Esophagus mucosa (tissue), 1 donor: ENCODE measurements at places on chromosomes 5 and 9. TPM values are rescaled to one million over a fixed set of nuclear protein-coding genes. Genes with fewer than 3 reads are reported as not detected.

GRCh38 chr5:15571081-15571480 lies 71.1 kb downstream of the FBXL7 start:
- no peak for ATAC-seq

- ATAC-seq: no peak
These were observed 316.1 kb downstream of the DMRT2 start for GRCh38 chr9:1366276-1366675.

DNA sequence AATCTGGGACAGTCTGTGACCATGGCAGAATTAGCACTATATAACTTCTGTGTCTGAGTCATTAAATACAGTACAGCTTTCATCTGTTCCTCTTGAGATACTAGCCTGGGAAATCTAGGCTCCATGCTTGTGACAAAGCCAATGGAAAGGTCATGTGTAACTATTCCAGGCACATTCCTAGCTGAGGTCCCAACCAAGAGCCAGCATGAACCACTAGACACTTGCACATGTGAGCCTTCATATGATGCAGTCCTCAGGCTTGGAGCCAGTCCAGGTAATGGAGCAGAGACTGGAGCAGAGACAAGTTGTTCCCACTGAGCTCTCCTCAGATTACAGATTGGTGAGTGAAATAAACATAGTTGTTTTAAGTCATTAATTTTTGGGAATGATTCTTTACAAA lies 412.4 kb upstream of the ZNF462 start:
- no peak for ATAC-seq

DNA sequence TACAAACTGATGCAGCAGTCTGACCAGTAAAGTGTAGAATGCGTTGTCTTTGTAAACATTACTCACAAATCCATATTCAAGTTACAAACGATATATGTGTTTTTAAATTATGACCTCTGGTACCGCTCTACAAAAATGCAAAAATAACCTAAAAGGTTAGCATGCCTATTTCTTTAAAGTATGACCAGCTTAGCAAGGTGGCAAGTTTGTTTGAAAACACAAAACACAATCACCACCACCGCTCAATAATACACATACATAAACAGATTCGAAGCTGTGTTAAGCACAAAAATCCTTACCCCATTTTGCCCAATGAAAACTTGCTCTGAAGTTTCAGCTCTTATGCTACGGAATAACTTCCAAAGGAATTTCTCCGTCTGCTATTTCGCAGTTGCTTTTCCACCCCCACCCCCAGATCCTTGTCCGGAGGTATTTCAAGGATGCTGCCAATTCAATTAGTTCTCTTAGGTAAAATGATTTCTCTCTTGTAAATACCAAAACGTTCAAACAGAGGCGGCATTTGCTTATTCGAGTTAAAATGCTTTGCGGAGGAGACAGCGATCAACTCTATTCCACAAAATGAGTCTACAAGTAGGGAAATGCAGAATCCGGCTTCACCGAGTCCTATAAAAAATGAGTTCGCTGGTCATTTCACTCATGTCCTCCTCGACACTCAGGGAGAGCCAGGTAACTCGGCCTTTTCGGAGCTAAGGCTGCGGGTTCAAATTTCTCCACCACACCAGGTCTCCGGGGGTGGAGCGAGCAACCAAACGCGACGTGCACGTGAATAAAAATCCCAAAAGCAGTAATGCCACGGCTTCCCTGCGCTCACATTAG lies 1.2 kb downstream of the HOMER1 start:
- no peak for ATAC-seq

DNA sequence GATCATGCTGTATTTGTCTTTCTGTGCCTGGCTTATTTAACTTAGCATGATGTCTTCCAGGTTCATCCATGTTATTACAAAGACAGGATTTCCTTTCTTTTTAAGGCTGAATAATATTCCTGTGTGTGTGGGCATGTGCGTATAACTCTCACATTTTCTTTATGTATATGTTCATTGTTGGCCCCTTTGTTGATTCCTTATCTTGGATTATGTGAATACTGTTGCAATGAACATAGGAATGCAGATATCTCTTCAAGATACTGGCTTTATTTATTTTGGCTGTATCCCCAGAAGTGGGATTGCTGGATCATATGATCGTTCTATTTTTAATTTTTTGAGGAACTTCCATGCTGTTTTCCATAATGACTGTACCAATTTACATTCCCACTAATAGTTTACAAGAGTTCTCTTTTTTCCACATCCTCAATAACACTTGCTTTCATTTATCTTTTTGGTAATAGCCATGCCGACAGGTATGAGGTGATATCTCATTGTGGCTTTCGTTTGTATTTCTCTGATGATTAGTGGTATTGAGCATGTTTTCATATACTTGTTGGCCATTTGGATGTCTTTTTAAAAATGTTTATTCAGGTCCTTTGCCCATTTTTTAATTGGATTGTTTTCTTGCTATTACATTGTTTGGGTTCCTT lies 38.0 kb downstream of the CREBRF start:
- ATAC-seq: no peak

ANKRD31 gene
- total RNA-seq: 0.32 TPM

DNA sequence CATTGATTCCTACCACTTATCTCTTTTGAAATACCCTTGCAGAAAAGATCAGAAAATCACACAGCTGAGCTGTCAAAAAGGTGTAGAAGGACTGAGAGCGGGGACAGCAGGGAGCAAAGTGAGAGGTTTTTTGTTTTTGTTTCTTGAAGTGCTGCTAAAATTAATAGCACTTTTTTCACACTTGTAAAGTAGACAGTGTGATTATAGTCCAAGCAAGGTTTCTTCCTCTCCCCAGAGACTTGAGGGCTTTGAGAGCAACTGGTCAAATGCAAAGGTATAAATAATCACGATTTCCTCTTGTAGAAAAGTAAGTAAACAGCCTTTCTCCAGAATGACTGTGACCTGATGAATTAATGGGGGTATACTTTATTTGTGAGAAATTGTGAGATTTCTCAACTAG lies 326.9 kb downstream of the ZNF608 start:
- no peak for ATAC-seq

OR1Q1 gene
- total RNA-seq: not detected

SPATA24 gene
- total RNA-seq: 3.7 TPM

CEP72 gene
- 8.2 TPM for total RNA-seq

DNA sequence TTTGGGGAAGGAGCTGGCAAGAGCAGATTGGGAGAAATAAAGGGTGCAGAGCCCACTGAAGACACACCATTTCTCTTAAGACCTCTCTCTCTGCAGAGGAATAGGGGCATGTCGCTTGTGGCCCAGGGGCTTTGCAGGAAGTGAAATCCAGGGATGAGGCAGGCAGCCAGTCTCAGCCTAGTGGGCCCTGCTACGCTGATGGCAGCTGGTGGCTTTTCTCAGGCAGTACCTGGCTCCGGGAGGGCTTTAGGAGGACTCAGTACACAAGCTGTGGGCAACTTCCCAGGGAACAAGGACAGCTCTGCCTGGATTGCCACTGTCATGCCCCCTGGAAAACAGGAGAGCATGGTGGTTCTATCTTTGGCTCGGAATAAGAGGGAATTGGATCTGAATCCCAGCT lies 76.2 kb upstream of the NEURL1B start:
- no peak for ATAC-seq

GRCh38 chr5:31854181-31855133 lies 215.5 kb downstream of the PDZD2 start:
- peak; percentile 57 for ATAC-seq

GRCh38 chr5:138275895-138276294 lies 1.5 kb upstream of the GFRA3 start:
- no peak for ATAC-seq

MEF2C gene
- total RNA-seq: 4.5 TPM

- peak; percentile 52 for ATAC-seq
These were observed 175.7 kb downstream of the MELK start for GRCh38 chr9:36748322-36748899.

- no peak for ATAC-seq
These were observed 2.1 kb downstream of the TTLL11 start for GRCh38 chr9:122090981-122091380.

DNA sequence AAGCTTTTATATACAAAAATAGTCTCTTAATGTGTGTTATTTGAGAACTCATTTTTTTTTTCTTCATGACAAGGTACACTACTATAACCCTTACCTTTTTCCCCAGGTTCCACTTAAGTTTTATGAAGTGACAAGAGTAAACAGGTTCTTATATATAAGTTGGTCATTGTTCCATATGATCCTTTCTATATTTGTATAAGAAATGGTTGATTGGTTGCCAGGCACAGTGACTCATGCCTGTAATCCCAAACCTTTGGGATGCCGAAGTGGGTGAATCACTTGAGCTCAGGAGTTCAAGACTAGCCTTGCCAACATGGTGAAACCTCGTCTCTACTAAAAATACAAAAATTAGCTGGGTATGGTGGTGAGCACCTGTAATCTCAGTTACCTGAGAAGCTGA lies 108.3 kb downstream of the PCSK1 start:
- ATAC-seq: peak; percentile 83

- peak; percentile 11 for ATAC-seq
These were observed 4.1 kb downstream of the RPL7A start for GRCh38 chr9:133351908-133352634.

LRRC19 gene
- 0.08 TPM for total RNA-seq

INSL6 gene
- total RNA-seq: not detected

DNA sequence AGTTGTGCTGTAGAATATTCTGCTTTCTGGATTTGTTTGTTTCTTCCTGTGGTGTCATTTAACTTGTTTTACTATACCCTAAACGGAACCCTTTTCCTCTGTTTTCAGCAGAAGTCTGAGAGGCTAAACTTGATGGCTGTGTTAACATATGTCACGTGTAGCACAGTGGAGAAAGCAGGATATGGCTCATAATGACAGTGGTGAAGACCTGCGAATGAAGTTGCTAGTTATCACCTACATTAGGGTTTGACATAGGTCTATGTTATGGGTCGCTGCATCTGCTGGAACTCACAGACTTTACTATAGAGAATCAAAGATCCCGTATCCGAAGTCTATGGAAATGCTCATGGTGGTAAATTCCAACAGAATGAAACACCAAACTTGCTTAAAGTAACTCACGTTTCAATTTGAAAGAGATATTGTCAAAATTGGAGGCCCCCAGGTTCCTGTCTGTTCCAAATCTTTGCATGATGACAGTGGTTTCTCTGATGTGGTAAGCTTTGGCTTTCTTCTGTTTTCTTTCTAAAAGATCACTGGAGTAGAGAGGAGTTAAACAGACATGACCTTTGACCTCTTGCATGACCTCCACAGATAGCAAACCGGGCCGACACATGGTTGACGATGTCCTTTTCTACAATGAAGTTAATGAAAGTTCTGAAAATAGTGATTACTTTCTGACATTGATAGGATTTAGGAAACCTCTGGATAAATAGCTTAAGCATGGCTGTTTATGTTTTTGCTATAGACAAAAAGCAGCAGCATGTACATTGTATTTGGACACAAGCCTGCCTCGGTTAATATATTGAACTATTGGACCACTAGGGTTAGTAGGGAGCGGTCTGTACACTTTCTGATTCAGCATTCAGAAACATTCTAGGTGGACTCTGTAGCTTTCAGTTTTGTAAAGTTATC lies 3.1 kb upstream of the CATSPER3 start:
- no peak for ATAC-seq

- no peak for ATAC-seq
These were observed 635.7 kb downstream of the RAB3C start for GRCh38 chr5:59218424-59219045.

HRCT1 gene
- 1.2 TPM for total RNA-seq

DNA sequence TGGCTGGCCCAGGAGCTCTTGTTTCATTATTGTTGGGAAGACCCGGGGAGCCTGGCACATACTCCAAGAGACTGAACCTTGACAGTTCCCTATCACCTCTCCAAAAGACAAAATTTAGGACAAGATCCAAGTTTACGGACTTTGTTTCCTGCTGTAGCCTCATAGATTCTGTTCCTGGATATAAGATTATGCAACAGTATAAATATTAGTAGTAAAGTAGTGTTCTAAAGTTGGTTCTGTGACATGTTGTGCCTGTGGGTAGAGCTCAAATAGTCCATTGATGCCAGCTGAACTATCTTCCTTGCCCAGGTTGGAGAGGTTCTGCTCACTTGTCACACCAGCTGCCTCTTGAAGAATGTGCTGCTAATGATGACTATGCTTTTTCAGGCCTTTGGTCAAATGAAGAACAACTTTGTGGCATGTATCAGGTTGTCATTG lies 430.2 kb downstream of the DMAC1 start:
- no peak for ATAC-seq

DNA sequence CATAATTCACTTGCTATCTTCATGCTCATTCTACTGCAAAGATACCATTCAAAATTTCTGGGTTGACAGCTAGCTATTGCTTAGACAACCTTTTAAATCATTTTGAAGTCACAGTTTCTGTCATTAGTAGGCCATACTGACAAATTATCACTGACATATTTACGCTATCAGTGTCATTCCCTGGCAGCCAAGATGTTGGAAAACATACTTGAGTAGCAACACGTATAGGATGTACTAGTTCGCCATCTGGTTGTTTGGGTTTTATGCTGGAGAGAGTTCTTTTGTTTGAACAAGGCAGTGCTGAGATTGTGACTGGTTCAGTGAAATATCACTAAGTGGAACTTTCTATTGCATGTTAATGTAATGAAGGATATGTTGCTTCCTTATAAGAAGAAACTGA lies 621.9 kb downstream of the DTWD2 start:
- no peak for ATAC-seq

DNA sequence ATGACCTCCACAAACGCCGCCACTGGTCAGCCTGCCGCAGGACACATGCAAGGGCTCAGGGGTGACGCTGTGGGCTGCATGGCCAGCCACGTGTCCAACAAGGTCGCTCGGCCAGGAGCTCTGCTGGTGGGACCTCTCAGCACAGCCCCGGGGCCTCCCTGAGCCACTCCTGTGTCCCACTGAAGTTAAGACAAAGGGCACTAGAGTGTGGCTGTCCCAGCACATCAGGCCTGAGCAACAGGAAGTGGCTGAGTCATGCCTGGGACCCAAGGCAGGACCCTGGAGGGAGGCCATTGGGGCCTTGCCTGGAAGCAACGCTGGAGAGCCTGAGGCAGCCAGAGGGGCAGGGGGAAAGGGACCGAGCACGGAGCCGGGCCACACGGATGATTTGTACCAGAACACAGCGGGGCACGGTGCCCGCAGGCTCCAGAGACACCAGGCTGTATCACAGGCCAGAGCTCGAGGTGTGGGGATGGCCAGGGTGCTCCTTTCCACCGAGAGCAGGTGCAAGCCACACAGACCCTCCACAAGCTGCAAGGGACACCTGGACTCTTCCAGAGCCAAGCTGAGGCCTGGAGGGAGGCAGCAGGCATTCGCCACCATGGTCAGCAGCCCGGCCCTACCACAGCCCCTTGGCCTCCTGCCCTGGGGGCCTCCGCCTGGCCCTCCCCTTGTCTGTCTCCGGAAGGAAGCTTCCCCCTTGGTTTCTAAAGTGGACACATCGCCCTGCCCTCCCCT lies 6.5 kb upstream of the TMEM210 start:
- ATAC-seq: no peak

DNA sequence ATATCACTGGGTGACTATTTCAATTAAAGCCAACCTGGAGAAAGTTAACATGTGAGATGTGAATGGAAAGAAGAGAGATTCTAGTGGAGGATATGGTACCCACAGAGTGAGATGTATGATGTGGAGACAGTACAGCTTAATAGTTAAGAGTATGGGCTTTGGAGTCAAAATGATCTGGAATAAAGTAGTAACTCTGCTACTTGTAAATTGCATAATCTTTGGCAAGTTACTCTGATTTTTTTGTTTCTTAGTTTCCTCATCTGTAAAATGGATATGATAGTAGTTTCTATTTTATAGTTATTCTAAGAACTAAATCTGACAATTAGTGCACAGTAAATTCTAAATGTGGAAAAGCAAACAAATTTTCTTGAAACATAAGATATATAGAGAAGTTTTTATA lies 79.2 kb downstream of the ISOC1 start:
- no peak for ATAC-seq
